ENCODE measurements at places on chromosomes 6 and 20.
A peak's percentile ranks its signal among the peaks of the same experiment; 100 is the strongest.

DNA sequence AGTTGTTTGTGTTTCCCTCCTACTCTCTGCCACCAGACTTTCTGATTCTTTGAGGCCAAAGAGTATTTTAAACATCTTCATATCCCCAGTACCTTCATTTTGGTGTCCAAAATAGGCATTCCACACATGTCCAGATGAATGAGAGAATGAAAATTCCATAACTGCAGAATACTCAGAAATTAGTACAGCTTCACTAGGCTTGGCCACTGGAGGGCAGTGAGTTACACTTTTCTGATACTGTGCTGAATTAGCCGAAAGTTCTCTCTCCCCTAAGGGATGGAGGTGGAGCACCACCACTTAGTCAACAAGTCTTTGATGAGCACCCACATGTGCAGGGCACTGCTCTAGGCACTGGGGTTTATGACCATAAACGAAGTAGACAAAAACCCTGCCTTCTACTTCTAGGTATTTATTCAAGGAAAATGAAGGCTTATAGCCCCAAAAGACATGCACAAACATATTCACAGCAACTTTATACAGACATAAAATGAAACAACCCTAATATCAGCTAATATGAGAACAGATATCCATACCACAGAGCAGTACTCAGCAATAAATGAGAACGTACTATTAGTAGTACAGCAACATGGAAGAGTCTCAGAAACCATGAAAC, 46.1 kb upstream of the TMEM217 start:
- no peaks in the 10 kb centered on the region for H3K36me3 ChIP-seq
- H3K4me1 ChIP-seq, result no peaks in the 10 kb centered on the region
- no peak overlapping the region for H3K4me3 ChIP-seq
- H3K27me3 ChIP-seq, result no peaks in the 10 kb centered on the region
- H3K27ac ChIP-seq, result no peak overlapping the region
- DNase-seq, result no peak

DNA sequence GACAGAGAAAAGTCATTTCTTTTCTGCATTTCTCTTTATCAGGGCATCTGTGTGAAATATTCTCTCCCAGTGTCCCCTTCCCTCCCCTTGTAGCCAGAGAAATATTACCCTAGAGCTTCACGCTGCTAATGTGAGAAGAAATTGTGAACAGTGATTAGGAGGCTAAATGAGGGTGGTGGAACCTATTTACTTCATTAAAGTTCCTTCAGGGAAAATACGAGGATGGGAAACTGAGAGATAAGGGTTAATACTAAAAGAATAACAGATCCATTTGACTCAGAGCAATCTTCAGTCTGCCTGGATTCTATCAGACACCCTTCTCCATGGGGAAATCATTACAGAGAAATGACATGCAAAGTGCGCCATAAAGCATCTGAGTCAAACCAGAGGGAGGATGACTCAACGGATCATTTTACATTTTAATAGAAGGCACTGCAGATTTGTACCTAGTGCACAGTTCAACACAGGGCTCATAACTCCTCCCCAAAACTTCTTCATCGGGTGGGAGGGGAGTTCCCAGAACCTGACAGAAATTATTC, 131.3 kb downstream of the GJA10 start:
- peak; percentile 56 for DNase-seq
- peak overlapping the region; percentile 42 for H3K27ac ChIP-seq
- no peak overlapping the region for H3K4me3 ChIP-seq
- no peaks in the 10 kb centered on the region for H3K27me3 ChIP-seq
- H3K36me3 ChIP-seq, result no peaks in the 10 kb centered on the region

- H3K4me3 ChIP-seq, result no peak overlapping the region
- H3K4me1 ChIP-seq, result no peaks in the 10 kb centered on the region
- H3K27ac ChIP-seq, result no peak overlapping the region
- DNase-seq, result no peak
Observed at GRCh38 chr6:97473979-97474378, 191.0 kb upstream of the MMS22L start.

GRCh38 chr6:2848851-2849250, 7.2 kb upstream of the SERPINB1 start:
- H3K4me1 ChIP-seq, result no peaks in the 10 kb centered on the region
- H3K27me3 ChIP-seq, result no peaks in the 10 kb centered on the region
- DNase-seq, result no peak
- H3K36me3 ChIP-seq, result no peaks in the 10 kb centered on the region
- no peak overlapping the region for H3K4me3 ChIP-seq
- H3K27ac ChIP-seq, result no peak overlapping the region

GRCh38 chr6:13638626-13639025, 23.5 kb downstream of the NOL7 start:
- H3K27ac ChIP-seq, result no peak overlapping the region
- no peaks in the 10 kb centered on the region for H3K27me3 ChIP-seq
- no peaks in the 10 kb centered on the region for H3K4me1 ChIP-seq
- no peak overlapping the region for H3K4me3 ChIP-seq
- H3K36me3 ChIP-seq, result no peaks in the 10 kb centered on the region
